ENCODE measurements at places on chromosomes 1 and 21.

DNA sequence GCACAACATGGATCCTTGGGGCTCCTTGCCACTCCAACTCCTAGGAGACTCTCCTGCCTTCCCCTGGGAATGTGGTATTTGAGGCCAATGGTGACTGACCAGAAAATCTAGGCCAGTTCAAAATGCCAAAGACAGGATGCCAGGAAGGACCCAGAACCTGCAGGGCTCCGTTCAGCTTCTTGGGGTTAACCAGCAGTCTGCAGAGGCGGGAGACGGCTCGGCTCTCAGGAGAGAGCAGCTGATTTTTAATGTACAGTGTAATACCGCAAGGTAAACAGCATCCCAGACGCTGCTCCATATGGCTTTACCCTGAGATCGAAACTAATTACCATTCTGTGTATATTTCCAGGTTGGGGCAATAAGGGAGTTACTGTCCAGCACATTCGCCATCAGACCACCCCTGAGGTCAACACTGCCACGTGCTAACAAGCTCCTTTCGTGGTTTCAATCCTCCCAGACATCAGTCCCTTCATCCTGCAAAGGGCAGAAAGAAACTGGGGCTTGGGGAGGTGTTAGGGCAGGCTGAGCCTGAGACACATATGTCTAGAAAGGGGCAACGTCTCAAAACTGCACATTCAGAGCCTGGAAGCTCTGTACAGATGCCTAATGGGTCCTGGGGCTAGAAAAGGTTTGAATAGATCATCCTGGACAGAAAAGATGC lies 16.7 kb downstream of the ITPKB start:
- no peak for DNase-seq

DNA sequence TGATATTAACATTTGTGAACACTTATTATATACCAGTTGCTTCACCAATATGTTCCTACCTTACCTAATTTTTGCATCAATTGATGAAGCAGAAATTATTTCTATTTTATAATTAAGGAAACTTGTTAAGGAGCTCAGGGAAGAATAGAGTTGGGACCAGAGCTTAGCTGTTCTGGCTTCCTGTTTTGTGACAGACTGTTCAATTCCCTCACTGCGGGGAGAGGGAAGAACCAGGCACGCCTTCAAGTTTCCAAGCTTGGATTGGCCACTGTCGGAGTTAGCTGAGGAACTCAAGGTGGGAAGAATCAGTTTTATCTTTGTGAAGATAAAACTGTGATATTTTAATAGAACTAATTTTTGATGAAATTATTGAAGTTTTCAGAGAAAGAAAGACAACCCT lies 142.3 kb upstream of the LMO4 start:
- DNase-seq, result no peak

DNA sequence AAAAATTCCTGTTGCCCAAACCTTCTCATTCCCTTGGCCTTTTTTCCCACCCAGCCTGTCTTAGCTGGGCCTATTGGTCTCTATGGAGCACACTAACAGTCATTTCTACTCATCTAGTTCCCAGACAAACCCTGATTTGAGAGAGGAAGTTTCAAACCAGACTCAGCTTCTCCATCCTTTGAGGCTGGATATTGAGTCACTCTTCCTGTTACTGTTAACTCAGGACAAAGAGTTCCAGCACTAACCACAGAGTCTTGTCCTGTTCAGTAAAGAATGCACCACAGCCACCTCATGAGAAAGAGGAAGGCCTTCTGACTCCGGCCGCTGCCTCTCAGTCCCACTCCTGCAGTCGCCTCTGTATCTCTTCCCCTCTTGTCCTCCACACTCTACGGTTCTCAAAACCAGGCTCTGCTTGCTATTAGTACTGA lies 137.8 kb downstream of the PTPRC start:
- no peak for DNase-seq

- DNase-seq, result no peak
These were observed 12.9 kb downstream of the CFAP57 start for GRCh38 chr1:43184995-43185394.

- DNase-seq, result no peak
These were observed 193.2 kb downstream of the KAZN start for GRCh38 chr1:14791654-14792053.

DNA sequence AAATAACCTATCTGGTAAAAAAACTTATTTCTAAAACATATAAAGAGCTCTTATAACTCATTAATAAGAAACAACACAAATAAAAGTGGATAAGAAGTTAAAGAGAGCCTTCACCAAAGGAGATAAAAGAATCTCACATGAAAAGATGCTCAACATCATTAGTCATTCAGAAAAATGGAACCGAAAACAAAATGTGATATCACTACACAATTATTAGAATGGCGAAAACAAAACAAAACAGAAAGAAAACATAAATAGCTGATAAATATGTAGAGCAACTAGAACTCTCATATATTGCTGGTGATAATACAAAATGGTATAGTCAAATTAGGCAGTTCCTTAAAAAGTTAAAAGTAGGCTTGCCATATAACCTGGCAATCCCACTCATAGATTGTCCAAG lies 1109.3 kb downstream of the PLA2G4A start:
- no peak for DNase-seq

GRCh38 chr1:159066108-159066507 lies 10.5 kb downstream of the AIM2 start:
- no peak for DNase-seq

- no peak for DNase-seq
These were observed 39.4 kb upstream of the CAMK1G start for GRCh38 chr1:209544098-209544497.

GRCh38 chr1:36464605-36465393 lies 615 bp upstream of the MRPS15 start:
- peak; percentile 38 for DNase-seq

- no peak for DNase-seq
These were observed 9.0 kb downstream of the SH2D2A start for GRCh38 chr1:156807627-156808026.

- DNase-seq, result peak; percentile 98
These were observed 126.0 kb upstream of the IPO9 start for GRCh38 chr1:201702936-201703335.

GRCh38 chr1:78003882-78004718 lies 639 bp upstream of the DNAJB4 start:
- peak; percentile 9 for DNase-seq

GRCh38 chr1:61872206-61872605 lies 129.9 kb downstream of the PATJ start:
- DNase-seq, result no peak

- DNase-seq, result no peak
These were observed 30.6 kb upstream of the LCE5A start for GRCh38 chr1:152479792-152480595.

GRCh38 chr1:226656201-226656600 lies 82.9 kb downstream of the ITPKB start:
- no peak for DNase-seq

GRCh38 chr21:43300496-43301408 lies 126.2 kb downstream of the SIK1 start:
- no peak for DNase-seq

GRCh38 chr1:86933051-86933450 lies 18.6 kb downstream of the HS2ST1 start:
- DNase-seq, result no peak

GRCh38 chr1:84949664-84950063 lies 47.2 kb downstream of the MCOLN2 start:
- DNase-seq, result no peak

- DNase-seq, result no peak
These were observed 4.9 kb upstream of the TTC22 start for GRCh38 chr1:54805981-54806381.

DNA sequence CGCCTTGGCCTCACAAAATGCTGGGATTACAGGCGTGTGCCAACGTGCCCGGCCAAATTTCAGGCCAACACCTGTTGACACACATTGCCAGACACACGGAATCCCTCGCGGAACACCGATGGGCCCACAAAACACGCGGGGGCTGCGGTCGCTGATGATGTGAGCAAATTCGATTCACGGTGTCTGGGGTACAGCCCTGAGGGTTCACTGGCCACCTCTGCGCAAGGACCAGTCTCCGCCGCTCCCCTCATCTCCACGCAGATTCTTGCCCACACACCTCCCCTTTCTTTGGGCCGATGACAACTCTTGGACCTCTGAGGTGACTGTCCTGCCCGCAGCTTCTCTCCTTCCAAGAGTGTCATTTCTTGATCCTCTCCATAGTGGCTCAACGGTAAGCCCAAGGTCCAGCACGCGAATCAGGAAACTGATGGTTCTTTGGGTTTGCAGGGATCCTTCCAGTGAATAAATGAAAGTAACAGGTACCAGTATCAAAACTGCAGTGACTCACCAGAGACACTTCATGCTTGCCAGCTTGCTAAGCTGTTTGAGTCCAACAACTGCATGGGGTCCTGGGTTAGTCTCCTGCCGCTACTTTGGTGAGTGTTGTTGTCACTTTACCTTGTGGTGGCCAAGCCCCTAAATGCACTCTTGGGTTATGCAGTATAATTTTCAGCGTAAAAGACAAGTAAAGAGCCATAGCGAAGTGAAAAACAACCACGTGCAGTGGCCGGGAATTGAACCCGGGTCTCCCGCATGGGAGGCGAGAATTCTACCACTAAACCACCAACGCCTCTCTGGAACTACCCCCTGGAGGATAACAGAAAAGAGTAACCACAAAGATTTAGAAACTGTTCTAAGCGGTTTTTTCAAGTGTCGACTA lies 11.0 kb upstream of the RNU1-3 start:
- no peak for DNase-seq

GRCh38 chr1:203769505-203770343 lies 4.7 kb downstream of the LAX1 start:
- peak; percentile 37 for DNase-seq

GRCh38 chr1:163614361-163614760 lies 292.6 kb downstream of the NUF2 start:
- DNase-seq, result no peak

- no peak for DNase-seq
These were observed 6.6 kb upstream of the IFFO2 start for GRCh38 chr1:18962855-18963737.

DNA sequence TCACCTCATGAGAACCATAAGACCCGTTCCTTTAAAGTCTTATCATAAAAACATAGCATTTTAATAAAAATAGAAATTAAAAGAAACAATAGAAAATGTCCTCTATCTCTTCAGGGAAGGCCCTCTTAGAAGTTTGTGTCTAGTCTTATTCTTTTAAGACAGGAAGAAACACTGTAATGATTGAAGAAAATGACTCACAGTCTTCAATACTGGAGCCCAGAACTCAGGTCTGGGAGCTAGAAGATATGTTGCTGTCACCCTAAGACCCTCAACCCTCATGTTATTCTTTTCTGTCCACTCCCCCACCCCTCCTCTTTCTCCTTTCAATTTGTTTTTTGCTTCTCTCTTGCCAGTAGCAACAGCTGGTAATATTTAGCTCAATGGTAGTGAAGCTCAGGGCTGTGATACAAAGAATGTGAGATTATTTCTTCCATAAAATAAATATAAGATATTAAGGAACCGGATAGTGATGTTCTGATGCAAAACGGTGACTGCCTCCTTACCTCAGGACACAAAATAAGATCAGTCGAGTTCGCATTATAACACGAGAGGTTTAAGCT lies 12.0 kb downstream of the DUSP10 start:
- no peak for DNase-seq

- no peak for DNase-seq
These were observed 7.7 kb downstream of the VPS26C start for GRCh38 chr21:37259426-37259825.

DNA sequence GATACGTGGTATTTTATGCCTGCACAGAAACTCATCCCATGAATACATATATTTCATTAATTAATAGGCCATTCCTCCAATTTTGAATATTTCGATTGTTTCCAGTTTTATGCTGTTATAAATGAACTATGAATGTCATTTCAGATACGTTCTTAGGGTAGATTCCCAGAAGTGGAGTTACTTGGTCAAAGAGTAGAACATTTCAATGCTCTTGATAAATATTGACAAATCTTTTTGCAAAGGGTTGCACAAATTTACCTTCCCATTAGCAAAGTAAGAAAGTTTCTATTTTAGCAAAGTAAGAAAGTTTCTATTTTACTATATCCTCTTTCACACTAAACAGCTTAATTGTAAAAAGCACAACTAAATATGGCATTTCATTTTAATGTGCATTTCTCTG lies 48.9 kb downstream of the KCNT2 start:
- no peak for DNase-seq

GRCh38 chr1:29809446-29810120 lies 573.3 kb downstream of the PTPRU start:
- DNase-seq, result no peak

- DNase-seq, result peak; percentile 74
These were observed 480.6 kb downstream of the CAMTA1 start for GRCh38 chr1:7265771-7266371.

DNA sequence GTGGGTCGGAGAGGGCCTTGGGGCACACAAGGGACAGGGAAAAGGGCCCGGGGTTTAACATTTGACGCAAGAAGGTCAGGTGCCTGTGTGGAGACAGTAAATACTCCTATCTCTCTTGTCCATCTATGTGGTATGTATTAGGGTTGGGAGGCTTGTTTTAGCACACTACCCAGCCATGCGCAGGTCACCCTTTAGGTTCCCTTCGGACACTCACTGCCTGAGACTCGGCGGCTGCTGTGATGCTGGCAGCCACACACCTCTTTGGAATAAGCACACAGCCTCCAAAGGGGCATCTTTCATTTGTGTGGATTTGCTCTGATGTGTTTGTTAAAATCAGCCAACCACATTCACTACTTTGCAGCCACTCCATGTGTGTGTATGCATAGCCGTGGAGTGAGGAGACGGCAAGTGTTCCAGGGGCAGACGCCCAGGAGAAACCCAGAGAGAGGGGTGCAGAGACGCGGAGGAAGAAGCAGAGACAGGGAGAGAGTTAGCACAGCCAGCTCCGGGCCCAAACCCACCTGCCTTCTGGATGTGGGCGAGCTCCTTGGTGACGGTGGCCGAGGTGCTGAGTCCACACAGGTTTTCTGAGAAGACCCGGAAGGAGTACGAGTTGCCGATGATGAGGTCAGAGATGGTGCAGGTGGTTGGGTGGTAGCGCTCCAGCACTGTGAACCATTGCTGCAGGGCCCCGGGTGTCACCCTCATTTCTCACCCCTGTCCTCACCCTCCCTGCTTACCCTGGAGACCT lies 5.7 kb downstream of the MYBPH start:
- DNase-seq, result no peak

DNA sequence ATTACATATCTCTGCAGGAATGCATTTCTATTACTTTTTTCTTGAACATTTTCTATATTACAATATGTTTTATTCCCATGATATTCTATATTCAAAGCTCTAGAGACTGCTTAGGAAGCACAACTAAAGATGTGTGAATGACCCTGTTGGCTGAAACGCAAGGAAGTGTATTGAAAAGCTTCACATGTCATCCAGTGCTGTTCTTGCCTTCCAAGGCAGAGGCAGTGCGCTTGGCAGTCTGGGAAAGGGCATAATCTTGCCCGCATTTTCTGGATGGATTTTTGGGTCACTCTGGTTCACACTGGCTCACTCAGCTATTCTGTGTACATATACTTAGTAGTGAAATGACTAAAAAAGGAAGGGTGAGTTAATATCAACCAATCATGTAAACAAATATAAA lies 262.4 kb downstream of the PTPRC start:
- no peak for DNase-seq

DNA sequence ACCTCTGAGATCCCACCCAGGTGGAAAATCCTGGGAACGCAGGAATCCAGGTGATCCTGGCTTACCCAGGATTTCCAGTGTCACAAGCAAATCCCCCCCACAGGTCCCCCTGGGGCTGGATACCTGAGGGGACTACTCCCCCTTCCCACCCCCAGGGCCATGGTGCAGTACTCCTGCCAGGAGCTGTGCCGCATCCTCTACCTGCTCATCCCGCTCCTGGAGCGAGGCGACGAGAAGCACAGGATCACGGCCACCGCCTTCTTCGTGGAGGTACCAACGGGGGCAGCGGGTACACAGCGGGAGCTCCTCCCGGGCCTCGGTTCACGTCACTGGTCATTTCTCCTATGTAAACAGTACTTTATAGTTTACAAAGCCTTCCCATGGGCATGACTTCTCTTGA lies 20.4 kb upstream of the TTC4 start:
- no peak for DNase-seq
